ENCODE measurements at places on chromosomes 5 and 9.

DNA sequence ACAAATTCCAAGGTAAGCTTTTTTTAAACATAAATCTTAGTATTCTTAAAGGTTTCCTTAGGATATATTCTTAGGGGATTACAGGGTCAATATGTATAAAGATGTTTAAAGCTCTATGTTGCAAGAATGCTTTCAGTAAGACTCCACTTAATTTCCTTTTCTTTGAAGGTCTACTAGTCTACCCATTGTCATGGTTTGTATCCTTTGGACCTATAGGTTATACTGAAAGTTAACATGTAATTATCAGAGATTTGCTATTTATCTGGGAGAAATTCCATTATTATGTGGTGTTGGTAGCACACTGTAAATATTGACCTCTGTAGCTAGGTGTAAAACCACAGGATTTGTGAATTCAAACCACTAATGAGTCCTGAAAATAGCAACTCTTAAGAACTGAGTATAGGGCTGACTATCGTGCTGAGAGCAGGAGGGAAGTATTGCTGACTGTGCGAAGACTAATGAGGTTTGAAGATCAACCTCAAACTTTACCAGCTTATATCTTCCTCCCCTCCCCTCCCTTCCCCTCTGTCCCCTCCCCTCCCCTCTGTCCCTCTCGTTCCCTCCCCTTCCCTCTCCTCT, 85.6 kb downstream of the GADD45G start:
- DNase-seq: no peak
- no peaks in the 10 kb centered on the region for H3K4me1 ChIP-seq
- H3K27ac ChIP-seq: no peak overlapping the region
- no peak overlapping the region for H3K4me3 ChIP-seq

GRCh38 chr5:172973931-172974330, 9.6 kb upstream of the ATP6V0E1 start:
- H3K27ac ChIP-seq: no peak overlapping the region
- DNase-seq: no peak
- no peaks in the 10 kb centered on the region for H3K4me1 ChIP-seq
- H3K36me3 ChIP-seq: no peaks in the 10 kb centered on the region
- H3K4me3 ChIP-seq: no peak overlapping the region
- no peaks in the 10 kb centered on the region for H3K27me3 ChIP-seq

- H3K36me3 ChIP-seq: no peaks in the 10 kb centered on the region
- H3K4me3 ChIP-seq: no peak overlapping the region
- no peak overlapping the region for H3K27ac ChIP-seq
- DNase-seq: no peak
Measured at GRCh38 chr5:74105126-74105780, 479.3 kb downstream of the ARHGEF28 start.

GRCh38 chr9:14479163-14479560, 165.2 kb upstream of the NFIB start:
- no peaks in the 10 kb centered on the region for H3K27me3 ChIP-seq
- H3K36me3 ChIP-seq: no peaks in the 10 kb centered on the region
- no peak overlapping the region for H3K4me3 ChIP-seq
- H3K4me1 ChIP-seq: no peaks in the 10 kb centered on the region

- no peak overlapping the region for H3K27ac ChIP-seq
- DNase-seq: no peak
Measured at GRCh38 chr5:111854186-111854585, 97.2 kb upstream of the NREP start.

DNA sequence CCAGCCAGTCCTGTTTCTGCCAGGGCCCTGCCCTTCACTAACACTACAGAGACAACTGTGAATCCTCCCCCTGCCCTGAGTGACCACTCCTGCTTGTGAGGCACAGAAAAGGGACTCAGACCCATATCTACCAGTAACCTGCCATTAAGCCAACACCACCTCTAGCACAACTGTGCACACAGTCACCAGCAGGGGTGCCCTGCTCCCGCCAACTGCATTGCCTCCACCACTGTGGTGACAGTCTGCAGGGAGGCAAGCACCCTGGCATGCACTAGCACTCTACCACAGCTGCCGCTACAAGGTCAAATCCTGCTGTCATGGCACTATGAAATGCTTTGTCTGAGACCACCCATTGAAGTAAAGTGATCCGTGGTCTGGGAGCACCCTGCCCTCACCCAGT, 1028.5 kb upstream of the CDH9 start:
- H3K27ac ChIP-seq: no peak overlapping the region
- H3K27me3 ChIP-seq: no peaks in the 10 kb centered on the region
- DNase-seq: no peak
- H3K36me3 ChIP-seq: no peaks in the 10 kb centered on the region
- H3K4me3 ChIP-seq: no peak overlapping the region

DNA sequence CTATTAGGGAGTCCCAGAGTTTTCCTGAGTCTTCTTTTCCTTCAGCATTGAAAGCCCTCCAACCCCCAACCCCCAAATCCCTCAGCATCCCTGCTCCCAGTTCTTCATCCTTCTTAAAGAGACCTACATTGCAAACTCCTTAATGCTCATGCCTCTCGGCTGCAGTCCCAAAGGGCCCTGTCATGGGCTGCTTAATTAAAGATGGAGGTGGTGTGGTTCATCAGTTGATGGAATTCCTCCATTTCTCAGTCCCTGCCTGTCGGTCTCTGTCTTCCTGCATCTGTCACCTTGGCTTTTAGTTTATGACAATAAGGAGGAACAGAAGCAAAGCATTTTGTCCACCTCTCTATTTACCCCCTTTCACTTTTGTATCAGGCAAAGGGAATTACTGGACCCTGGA, 2.0 kb downstream of the FOXI1 start:
- no peak for DNase-seq
- no peak overlapping the region for H3K4me3 ChIP-seq
- no peaks in the 10 kb centered on the region for H3K27me3 ChIP-seq

GRCh38 chr9:34515959-34516358, 6.8 kb downstream of the ENHO start:
- no peak for DNase-seq
- H3K27me3 ChIP-seq: no peaks in the 10 kb centered on the region
- H3K36me3 ChIP-seq: no peaks in the 10 kb centered on the region
- H3K27ac ChIP-seq: no peak overlapping the region
- no peaks in the 10 kb centered on the region for H3K4me1 ChIP-seq

- no peaks in the 10 kb centered on the region for H3K27me3 ChIP-seq
- no peak overlapping the region for H3K27ac ChIP-seq
- no peak overlapping the region for H3K4me3 ChIP-seq
- DNase-seq: no peak
- no peaks in the 10 kb centered on the region for H3K4me1 ChIP-seq
- peaks cover 4% of the 10 kb centered on the region for H3K36me3 ChIP-seq
Measured at GRCh38 chr9:123065196-123065595, 31.7 kb downstream of the GPR21 start.

DNA sequence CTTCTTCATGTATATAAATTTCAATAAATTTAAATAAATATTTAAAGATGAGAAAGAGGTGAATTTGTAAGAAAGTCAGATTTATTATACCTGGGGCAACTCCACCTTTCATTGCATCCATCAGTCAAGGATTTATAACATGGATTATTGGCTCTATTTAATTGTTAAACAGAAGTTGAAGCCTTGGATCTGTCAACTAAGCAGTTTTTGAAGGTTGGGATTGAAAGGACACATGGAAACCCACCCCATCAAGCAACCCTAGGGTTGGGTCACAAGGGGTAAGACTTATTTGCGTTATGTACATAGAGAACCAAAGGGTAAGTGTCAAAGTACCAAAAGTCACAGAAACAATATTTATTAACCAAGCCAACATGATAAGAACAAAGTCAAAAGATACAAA, 342.5 kb downstream of the ELAVL2 start:
- no peaks in the 10 kb centered on the region for H3K36me3 ChIP-seq
- H3K4me3 ChIP-seq: no peak overlapping the region
- H3K27ac ChIP-seq: no peak overlapping the region
- no peak for DNase-seq
- H3K4me1 ChIP-seq: no peaks in the 10 kb centered on the region

DNA sequence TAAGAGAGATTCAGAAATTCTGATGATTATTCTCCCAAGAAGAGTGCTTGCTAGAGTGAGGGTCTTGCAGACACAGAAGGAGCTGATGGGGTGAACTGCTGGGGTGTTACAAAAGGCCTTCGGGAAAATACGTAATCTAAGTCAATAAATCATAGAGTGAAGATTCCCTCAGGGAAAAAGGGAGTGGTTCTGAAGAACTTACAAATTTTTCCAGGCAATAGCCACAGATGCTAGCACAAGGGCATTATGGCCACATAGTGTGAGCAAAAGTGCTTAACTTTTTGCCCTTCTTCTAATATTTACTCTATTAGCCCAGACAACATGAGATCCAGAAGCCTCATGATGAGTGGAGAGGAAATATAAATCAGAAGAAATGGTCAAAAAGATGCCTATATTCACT, 137.3 kb downstream of the TMC1 start:
- H3K36me3 ChIP-seq: no peaks in the 10 kb centered on the region
- H3K27me3 ChIP-seq: no peaks in the 10 kb centered on the region
- no peak for DNase-seq
- no peaks in the 10 kb centered on the region for H3K4me1 ChIP-seq
- no peak overlapping the region for H3K27ac ChIP-seq

DNA sequence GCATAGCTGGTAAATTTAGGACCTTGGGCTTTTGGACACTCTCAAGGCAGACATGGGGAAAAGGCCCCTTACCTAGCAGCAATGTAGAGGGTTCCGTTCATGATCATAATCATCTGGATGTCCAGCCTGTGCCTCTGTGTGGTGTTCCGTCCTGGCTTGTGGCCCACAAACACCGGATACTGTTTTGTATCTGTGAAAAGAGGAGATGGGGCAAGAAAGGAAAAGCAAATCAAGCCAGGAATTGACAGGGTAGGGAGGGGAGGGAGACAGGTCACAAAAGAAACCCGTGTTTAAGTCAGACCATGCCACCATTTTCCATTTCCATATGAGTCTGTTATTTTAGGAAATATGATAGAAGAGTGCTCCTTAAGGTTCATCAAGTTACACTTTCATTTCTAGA, 72.5 kb downstream of the SEMA6A start:
- no peak overlapping the region for H3K27ac ChIP-seq
- H3K4me1 ChIP-seq: no peaks in the 10 kb centered on the region
- no peaks in the 10 kb centered on the region for H3K36me3 ChIP-seq
- no peak for DNase-seq
- no peaks in the 10 kb centered on the region for H3K27me3 ChIP-seq

- no peaks in the 10 kb centered on the region for H3K36me3 ChIP-seq
- H3K4me3 ChIP-seq: no peak overlapping the region
- no peak for DNase-seq
- H3K27ac ChIP-seq: no peak overlapping the region
- no peaks in the 10 kb centered on the region for H3K4me1 ChIP-seq
Measured at GRCh38 chr5:170538696-170539586, 35.1 kb downstream of the KCNIP1 start.

- no peak overlapping the region for H3K4me3 ChIP-seq
- no peaks in the 10 kb centered on the region for H3K27me3 ChIP-seq
- no peak for DNase-seq
- H3K36me3 ChIP-seq: no peaks in the 10 kb centered on the region
Measured at GRCh38 chr9:125591245-125591644, 115.8 kb downstream of the MAPKAP1 start.

- DNase-seq: no peak
- H3K4me1 ChIP-seq: no peaks in the 10 kb centered on the region
- H3K27me3 ChIP-seq: no peaks in the 10 kb centered on the region
- H3K36me3 ChIP-seq: no peaks in the 10 kb centered on the region
- H3K27ac ChIP-seq: no peak overlapping the region
- no peak overlapping the region for H3K4me3 ChIP-seq
Measured at GRCh38 chr9:71858102-71858798, 52.7 kb downstream of the ABHD17B start.

- H3K4me3 ChIP-seq: no peak overlapping the region
Measured at GRCh38 chr9:14424289-14424688, 110.3 kb upstream of the NFIB start.

GRCh38 chr9:9100070-9100469, 1300.5 kb upstream of the DMAC1 start:
- no peak for DNase-seq
- H3K27ac ChIP-seq: no peak overlapping the region
- H3K4me1 ChIP-seq: no peaks in the 10 kb centered on the region
- no peaks in the 10 kb centered on the region for H3K27me3 ChIP-seq

- no peaks in the 10 kb centered on the region for H3K27me3 ChIP-seq
- H3K4me3 ChIP-seq: no peak overlapping the region
- H3K4me1 ChIP-seq: no peaks in the 10 kb centered on the region
- no peaks in the 10 kb centered on the region for H3K36me3 ChIP-seq
- H3K27ac ChIP-seq: no peak overlapping the region
Measured at GRCh38 chr9:32866273-32866672, 82.9 kb downstream of the TMEM215 start.

- H3K27ac ChIP-seq: no peak overlapping the region
- no peaks in the 10 kb centered on the region for H3K36me3 ChIP-seq
- no peak overlapping the region for H3K4me3 ChIP-seq
- H3K4me1 ChIP-seq: peaks cover 13% of the 10 kb centered on the region
- DNase-seq: no peak
Measured at GRCh38 chr9:71762900-71763653, 5.2 kb downstream of the CEMIP2 start.

DNA sequence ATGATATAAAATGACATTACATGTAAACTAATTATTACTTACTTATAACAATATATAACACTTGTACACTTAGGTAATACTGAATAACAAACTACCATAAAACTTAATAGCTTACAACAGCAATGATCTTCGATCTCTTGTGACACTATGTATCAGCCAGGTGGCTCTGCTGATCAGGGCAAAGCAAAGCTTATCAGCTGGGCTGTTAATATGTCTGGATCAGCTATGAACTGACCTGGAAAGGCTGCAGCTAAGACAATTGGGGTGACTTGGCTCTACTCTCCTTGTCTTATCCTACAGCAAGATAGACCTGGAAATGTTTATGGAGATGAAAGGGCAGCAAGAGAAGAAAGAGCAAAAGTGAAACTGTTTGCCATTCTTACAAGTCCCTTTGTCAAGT, 511.3 kb downstream of the TLR4 start:
- no peak overlapping the region for H3K27ac ChIP-seq
- H3K4me1 ChIP-seq: no peaks in the 10 kb centered on the region
- H3K4me3 ChIP-seq: no peak overlapping the region
- H3K27me3 ChIP-seq: no peaks in the 10 kb centered on the region

- H3K4me3 ChIP-seq: peak overlapping the region; percentile 17
- H3K4me1 ChIP-seq: no peaks in the 10 kb centered on the region
- DNase-seq: no peak
- peak overlapping the region; percentile 95 for H3K27ac ChIP-seq
- no peaks in the 10 kb centered on the region for H3K36me3 ChIP-seq
Measured at GRCh38 chr9:129197978-129198318, 19.9 kb upstream of the IER5L start.

DNA sequence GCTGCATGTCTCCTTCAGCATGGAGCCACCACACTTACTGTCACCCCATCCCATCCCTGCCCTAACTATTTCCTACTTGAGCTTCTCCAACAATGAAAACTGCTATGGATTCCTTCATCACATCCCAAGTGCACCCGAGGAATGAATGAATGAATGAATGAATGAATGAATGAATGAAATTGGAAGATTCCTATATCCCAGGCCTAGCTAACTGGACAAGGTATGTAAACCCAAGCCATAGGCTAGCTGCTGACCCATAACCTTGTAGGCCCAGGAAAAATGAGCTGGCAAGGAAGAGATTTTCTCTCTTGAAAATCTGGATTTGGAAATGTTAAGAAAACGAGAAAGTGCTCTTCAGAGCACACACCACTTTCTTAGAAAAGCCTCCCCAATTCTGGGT, 97.4 kb downstream of the GABBR2 start:
- H3K36me3 ChIP-seq: no peaks in the 10 kb centered on the region
- H3K4me3 ChIP-seq: no peak overlapping the region
- no peaks in the 10 kb centered on the region for H3K4me1 ChIP-seq
- DNase-seq: no peak

GRCh38 chr9:117815948-117816347, 111.7 kb downstream of the TLR4 start:
- no peak overlapping the region for H3K27ac ChIP-seq
- no peak overlapping the region for H3K4me3 ChIP-seq
- no peak for DNase-seq
- H3K27me3 ChIP-seq: no peaks in the 10 kb centered on the region
- H3K36me3 ChIP-seq: no peaks in the 10 kb centered on the region

All from breast epithelium (tissue), 4 donors.